ENCODE measurements at places on chromosomes 12 and 14.

DNA sequence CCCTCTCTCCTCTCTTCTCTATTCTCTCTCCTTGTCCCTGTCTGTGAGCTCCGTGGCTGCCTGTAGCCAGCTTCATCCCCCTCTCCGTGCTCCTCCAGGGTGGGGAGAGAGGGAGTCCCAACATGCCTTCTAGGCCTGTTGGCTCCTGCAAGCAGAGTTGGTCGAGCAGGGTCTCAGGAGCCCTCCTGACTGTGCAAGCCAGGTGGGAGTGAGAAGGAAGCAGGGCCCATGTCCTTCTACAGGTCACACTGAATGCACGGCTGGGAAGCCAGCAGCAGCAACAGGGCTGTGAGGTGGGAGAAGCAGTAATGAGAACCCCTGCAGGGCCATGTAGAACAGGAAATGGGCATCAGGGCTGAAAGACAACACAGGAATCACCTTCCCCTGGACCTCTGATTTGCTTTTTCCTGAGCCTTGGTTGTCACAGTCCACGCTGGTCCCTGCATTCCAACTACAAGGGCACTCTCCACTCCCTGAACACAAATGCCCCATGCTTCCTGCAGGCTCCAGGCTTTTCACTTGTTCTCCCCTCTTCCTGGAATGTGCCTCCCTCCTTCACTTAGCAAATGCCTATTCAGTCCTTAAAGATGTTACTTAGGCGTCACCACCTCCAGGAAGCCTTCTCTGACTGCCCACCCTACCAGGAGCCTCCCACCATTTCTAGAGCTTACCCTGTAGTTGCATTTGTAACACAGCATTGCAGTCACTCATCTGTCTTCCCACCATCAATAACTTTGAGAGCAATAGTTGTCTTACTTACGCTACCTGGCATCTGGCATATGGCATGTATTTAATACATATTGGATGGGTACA is 51.2 kb downstream of the TSPAN11 start:
- no peak for DNase-seq

DNA sequence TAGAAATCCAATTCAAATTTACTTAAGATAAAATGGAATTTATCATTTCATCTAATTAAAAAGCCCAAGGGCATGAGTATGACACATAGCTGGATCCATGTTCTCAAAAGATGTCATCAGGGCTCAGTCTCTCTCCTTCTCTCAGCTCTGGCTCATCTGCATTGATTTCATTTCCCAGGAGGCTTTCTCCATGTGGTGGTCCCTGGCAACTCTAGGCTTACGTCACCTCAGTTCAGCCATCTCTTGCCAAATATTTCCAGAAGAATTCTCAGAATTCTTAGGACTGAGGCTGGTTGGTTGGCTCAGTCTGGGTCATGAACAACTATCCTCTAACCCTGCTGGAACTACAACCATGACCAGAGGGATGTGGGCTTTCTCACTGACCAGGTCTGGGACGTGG is 65.3 kb downstream of the FOS start:
- DNase-seq = no peak

DNA sequence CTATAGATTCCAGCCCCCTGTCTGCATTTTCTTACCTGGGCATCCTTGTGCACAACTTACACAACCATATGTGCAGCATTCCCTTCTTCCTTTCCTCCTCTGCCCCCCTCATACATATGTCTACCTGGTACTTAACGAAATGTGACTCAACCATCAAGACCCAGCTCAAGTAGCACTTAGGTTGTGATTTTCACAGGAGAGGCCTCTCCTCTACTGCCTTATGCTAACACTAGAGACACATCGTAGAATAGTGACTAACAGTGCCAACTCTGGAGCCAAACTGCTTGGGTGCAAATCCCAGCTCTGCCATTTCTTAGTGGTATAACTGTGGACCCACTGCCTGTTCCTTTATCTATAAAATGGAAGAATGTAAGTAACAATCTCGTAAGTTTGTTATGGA is 24.1 kb upstream of the PLEKHA5 start:
- no peak for DNase-seq

DNA sequence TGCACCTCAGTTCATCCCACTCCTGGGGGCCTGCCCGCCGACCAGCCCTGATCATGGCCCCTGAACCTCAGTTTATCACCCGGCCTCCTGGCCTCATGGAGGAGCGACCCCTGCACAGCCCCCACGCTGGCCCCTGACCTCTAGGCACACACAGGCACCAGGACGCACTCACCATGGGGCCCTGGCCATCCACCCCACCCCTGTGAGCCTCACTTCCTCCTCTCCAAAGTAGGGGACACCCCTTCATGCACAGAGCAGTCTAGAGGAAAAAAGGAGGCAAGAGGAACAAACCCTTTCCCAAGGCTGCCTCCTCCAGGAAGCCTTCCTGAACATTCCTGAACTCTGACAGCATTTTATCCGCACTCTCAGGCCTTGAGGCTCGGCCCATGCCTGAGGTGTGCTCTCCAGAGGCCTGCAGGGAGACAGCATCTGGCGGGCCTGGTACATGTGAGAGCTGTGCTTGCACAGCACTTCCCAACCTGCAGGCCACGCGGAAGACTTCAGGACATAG is 39.4 kb downstream of the CCNK start:
- DNase-seq = no peak

DNA sequence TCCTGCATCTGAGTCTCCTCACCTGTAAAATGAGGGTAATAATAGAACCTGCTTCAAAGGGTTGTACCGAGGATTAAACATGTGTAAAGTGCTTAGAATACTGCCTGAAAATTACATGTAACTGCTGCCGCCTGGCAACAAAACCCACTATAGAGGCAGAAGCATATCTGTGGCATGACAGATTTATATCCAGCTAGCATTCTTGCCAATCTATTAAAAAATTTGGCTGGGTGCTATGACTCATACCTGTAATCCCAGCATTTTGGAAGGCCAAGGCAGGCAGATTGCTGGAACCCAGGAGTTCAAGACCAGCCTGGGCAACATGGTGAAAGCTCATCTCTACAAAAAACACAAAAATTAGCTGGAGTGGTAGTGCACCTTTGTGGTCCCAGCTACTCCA is 16.4 kb upstream of the KSR2 start:
- no peak for DNase-seq

GRCh38 chr14:101250948-101251811 is 310.1 kb upstream of the DIO3 start:
- DNase-seq = no peak

- no peak for DNase-seq
Measured at GRCh38 chr14:83419420-83419819, 1885.8 kb upstream of the SEL1L start.

- no peak for DNase-seq
Measured at GRCh38 chr12:103882861-103883596, 42.0 kb upstream of the NT5DC3 start.

- DNase-seq = no peak
Measured at GRCh38 chr12:102534899-102535298, 54.5 kb upstream of the IGF1 start.

DNA sequence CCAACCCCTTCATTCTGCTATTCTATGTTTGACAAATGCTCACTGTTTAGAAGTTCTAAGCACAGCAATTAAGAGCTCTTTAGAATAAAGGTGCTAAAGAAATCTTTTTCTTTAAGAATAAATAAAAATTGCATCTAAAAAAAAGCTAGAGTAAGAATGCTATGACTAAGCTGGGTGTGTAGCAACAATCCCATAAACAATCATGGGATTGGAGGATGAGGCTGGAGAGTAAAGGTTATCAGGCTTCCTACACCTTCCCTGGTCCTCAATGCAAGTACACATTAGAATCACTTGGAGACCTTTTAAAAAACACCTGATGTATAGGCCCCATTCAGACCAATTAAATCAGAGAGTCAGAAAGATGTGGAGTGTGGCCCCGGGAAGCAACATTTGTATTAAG is 88.3 kb downstream of the CIT start:
- DNase-seq = no peak

GRCh38 chr14:58821421-58821820 is 183.7 kb downstream of the DACT1 start:
- DNase-seq = no peak

- no peak for DNase-seq
Measured at GRCh38 chr12:45575417-45575816, 154.1 kb upstream of the ARID2 start.

- no peak for DNase-seq
Measured at GRCh38 chr12:5875851-5876250, 69.2 kb downstream of the ANO2 start.

DNA sequence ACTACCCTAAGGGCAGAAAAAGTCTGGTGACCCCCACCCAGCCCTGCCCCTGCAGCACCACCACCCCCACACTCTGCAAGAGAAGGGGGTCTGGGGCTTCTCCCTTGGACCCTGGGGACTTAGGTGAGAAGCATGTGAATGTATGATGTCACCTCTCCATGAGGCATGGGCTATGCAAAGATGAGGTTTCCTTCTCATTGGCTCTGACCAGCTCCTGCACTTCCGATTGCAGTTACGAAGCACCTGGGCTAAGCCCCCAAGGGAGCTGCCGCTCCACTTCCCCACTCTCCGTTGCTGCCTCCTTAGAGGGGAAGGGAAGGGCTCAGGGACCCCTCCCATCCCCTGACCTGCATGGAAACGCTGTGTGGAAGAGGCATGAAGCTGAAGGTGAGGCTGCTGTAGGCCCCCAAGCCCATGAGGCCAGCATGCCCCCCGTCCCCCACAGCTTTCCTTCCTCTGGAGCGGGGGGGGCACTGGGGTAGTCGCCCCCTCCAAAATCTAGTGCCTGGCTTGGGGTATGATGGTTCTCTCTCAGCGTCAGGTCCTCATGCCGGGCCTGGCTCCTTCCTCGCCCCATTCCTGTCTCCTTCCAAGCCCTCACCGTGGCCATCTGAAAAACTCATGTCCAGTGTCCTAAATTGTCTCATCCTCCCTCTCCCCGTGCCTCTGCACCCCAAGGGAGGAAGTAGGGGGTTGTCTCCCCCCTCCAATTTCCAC is 5.5 kb upstream of the DDX23 start:
- DNase-seq = no peak

DNA sequence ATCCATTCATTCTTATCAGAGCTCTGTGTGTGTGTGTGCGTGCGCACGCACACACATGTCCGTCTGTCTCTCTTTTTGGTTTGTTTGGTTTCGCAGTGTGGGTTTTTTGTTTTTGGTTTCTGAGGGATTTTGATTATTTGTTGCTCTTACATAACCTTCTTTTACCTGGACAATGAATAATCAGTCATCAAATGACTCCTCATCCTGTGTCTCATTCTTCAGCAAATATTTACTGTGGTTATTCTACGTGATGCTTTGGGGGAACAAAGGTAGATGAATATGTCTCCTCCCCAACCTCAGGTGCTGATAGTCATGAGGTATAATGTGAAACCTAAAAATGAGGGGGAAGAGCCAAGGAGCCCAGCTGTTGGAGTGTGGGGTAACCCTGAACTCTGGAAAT is 92.4 kb downstream of the SAMD4A start:
- DNase-seq = no peak

DNA sequence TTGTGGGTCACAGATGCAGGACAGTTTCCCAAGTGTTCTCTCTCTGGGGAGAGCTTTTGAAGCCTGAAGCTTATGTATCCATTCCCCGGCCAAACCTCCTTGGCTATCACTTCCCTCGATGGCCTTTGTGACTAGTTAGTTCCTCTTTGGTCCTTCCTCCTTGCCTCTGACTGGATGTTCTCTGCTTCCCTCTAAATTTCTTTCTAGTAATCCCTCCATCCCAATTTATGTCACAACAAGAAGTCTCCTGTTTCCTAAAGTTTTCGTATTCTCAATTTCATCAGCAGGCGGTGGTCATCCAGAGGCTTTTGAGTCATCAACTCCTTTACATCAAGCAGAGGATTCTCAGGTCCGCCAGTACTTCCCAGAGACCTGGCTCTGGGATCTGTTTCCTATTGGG is 27.5 kb downstream of the A2ML1 start:
- DNase-seq = no peak

GRCh38 chr14:104436741-104437701 is 142.5 kb upstream of the C14orf180 start:
- no peak for DNase-seq

DNA sequence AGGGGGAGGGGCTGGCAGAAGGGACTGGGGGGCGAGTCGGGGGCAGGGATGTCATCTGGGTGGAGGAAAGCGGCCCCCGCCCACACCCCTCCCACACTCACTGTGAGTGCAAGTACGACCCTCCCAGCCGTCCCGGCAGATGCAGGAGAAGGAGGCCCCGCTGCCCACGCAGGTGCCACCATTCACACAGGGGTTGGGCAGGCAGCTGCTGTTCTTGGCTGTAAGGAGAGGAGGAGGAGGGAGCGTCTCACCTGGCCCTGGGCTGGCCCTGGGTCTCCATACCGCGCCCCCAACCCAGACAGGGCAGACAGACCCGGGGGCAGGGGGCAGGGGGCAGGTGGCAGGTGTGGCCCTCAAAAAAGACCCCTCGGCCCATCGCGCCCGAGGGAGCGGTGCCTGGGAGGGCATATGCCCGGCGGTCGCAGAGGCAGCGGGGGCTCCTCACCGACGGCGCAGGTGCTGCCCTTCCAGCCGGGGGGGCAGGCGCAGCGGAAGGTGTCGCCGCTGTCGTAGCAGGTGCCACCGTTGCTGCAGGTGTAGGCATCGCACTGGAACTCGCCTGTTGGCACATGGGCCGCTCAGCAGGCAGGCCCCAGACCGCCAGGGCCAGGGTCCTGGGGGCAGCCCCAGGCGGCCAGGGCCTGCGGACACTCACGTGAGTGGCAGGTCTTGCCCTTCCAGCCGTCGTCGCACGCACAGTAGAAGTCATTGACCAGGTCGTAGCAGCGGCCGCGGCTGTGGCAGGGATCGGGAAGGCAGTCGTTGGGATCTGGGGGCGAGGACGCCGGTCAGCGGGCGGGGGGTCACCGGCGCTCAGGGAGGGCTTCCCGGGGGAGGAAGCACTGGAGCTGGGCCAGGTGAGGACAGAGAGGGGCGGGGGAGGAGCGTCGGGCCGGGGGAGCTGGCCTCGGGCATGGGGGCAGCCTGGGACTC is 20.6 kb downstream of the JAG2 start:
- no peak for DNase-seq

DNA sequence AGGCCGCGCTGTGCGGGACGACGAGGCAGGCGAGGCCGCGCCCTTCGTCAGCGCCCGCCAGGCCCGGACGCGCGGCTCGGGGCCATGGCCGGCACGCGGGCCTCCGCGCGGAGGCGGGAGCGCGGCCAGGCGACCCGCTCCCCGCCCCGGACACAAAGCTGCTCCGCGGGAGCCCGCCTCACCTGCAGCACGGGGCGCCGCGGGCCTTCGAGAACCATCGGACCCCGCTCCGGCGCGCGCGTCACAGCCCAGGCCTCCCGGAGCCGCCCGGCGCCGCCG is 342 bp downstream of the DICER1 start:
- DNase-seq = peak; percentile 48

- no peak for DNase-seq
Measured at GRCh38 chr12:126950266-126950665, 1316.7 kb upstream of the TMEM132C start.

DNA sequence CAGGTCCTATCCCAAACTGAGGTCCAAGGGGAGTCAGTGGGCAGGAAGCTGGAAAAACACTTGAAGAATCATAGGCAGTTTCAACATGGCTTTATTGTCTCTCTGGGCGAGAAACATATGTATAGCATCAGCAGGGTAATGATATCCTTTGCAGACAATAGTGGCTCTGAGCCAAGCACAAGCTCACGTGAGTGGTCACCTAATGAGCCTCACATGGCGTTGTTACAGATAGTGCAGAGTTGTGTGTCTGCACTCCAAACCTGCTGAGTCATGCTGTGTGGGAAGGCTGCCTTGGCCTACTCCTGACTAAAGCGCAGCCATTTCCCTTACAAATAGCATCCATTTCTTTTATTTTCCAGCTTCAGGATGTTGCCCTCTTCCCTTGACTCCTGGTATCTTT is 105.2 kb upstream of the SYT1 start:
- no peak for DNase-seq

Data from DMS 273 treated with DMSO at 0.1 percent for 48 hours (cell line).